ENCODE measurements at places on chromosomes 5 and 9.

DNA sequence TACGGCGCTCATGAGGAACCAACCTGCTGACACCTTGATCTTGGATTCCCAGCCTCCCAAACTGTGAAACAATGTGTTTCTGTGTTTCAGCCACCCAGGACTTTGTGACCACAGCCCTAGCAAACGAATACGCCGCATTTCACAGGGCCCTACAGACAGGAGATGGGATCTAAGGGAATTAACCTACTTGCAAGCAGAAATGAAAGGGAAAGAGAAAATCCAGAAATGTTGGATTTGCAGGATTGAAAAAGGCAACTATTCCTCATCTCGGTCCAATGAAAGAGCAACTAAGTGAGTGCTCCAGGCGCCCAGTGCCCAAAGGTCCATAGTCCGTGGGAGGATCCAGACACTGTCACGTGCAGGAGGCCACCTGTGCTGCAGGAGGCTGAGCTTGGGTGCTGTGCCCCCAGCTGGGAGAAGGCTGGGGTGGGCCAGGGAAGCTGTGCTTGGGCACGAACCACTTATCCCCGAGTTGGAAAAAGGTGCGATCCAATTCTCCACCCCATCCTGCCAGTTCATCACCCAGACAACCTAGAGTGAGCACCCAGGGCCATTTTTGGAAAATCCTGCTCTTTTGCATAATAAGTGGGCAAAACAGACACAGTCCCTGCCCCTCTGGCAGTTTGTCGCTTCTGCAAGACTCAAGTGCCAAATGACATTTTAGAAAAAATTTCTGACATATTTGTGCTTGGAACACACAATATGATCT is 177.9 kb downstream of the C9orf50 start:
- no peaks in the 10 kb centered on the region for H3K4me1 ChIP-seq
- H3K27me3 ChIP-seq, result peaks cover 37% of the 10 kb centered on the region
- H3K27ac ChIP-seq, result no peak overlapping the region
- DNase-seq, result no peak

GRCh38 chr5:44887722-44888121 is 79.0 kb downstream of the MRPS30 start:
- peaks cover 11% of the 10 kb centered on the region for H3K4me1 ChIP-seq
- no peak overlapping the region for H3K27ac ChIP-seq
- H3K27me3 ChIP-seq, result no peaks in the 10 kb centered on the region
- no peak for DNase-seq
- no peak overlapping the region for H3K4me3 ChIP-seq

GRCh38 chr5:55694152-55694830 is 17.8 kb downstream of the SLC38A9 start:
- no peaks in the 10 kb centered on the region for H3K36me3 ChIP-seq
- no peaks in the 10 kb centered on the region for H3K27me3 ChIP-seq
- H3K4me3 ChIP-seq, result no peak overlapping the region
- DNase-seq, result peak; percentile 50

DNA sequence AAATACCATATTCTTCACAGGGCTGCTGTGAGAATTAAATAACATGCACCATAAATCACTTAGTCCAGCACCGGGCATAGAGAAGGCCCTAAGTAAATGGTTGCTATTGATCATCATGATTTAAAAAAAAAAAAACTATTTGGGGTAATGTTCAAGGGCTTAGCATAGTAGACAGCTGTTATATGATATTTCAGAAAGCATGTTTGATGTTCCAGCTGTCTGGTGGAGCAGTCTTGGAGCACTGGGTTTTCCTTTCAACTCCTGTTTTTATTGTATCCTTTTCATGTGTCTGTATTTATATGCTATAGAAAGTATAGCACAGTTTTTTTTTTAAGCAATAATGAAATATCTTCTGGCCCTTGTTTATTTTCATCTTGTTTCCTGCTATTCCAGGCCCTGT is 28.0 kb upstream of the TOMM5 start:
- H3K4me3 ChIP-seq, result no peak overlapping the region
- no peak for DNase-seq
- no peaks in the 10 kb centered on the region for H3K4me1 ChIP-seq
- no peaks in the 10 kb centered on the region for H3K27me3 ChIP-seq

GRCh38 chr9:128073253-128073886 is 5.3 kb downstream of the SLC25A25 start:
- peak overlapping the region; percentile 37 for H3K4me3 ChIP-seq
- H3K27ac ChIP-seq, result peak overlapping the region; percentile 92
- H3K36me3 ChIP-seq, result no peaks in the 10 kb centered on the region
- peaks cover 46% of the 10 kb centered on the region for H3K4me1 ChIP-seq
- no peaks in the 10 kb centered on the region for H3K27me3 ChIP-seq

DNA sequence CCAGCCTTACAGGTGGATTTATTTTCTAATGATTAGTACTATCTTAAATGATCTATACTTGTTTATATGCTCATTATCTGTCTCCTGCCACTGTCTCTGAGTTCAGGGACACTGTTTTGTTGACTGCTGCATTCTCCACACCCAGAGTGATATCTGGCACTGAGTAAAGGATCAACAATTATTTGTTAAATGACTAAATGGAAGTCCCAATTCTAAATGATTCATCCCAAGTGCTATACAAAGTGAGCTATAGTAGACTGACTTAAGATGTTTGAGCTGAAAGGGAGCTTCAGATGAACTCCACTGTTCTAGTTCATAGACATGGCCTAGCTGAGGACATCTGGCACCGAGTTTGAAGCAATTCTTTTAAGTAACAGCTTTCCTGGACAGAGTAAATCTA is 40.5 kb downstream of the ITGA2 start:
- H3K4me1 ChIP-seq, result no peaks in the 10 kb centered on the region
- H3K27ac ChIP-seq, result no peak overlapping the region
- H3K4me3 ChIP-seq, result no peak overlapping the region
- H3K36me3 ChIP-seq, result no peaks in the 10 kb centered on the region
- no peaks in the 10 kb centered on the region for H3K27me3 ChIP-seq

GRCh38 chr9:14532456-14533115 is 160.6 kb downstream of the ZDHHC21 start:
- H3K4me1 ChIP-seq, result no peaks in the 10 kb centered on the region
- H3K4me3 ChIP-seq, result no peak overlapping the region
- H3K27ac ChIP-seq, result no peak overlapping the region
- DNase-seq, result no peak
- no peaks in the 10 kb centered on the region for H3K27me3 ChIP-seq

- DNase-seq, result no peak
- no peaks in the 10 kb centered on the region for H3K36me3 ChIP-seq
- H3K4me3 ChIP-seq, result no peak overlapping the region
- no peaks in the 10 kb centered on the region for H3K4me1 ChIP-seq
- H3K27me3 ChIP-seq, result peaks cover 68% of the 10 kb centered on the region
- H3K27ac ChIP-seq, result no peak overlapping the region
Observed at GRCh38 chr5:178421699-178422399, 168.3 kb downstream of the COL23A1 start.

GRCh38 chr5:55969956-55970355 is 24.8 kb downstream of the IL6ST start:
- H3K4me3 ChIP-seq, result no peak overlapping the region
- peaks cover 40% of the 10 kb centered on the region for H3K4me1 ChIP-seq
- H3K27ac ChIP-seq, result peak overlapping the region; percentile 16
- DNase-seq, result no peak
- no peaks in the 10 kb centered on the region for H3K27me3 ChIP-seq
- peaks cover 30% of the 10 kb centered on the region for H3K36me3 ChIP-seq

GRCh38 chr9:68585034-68585761 is 44.5 kb upstream of the TMEM252 start:
- no peak overlapping the region for H3K27ac ChIP-seq
- H3K4me1 ChIP-seq, result 0 out of 2 replicates have a peak, but pooled peaks cover 4% of the 10 kb centered on the region
- H3K36me3 ChIP-seq, result no peaks in the 10 kb centered on the region
- H3K4me3 ChIP-seq, result no peak overlapping the region

GRCh38 chr5:6704361-6704851 is 8.8 kb upstream of the TENT4A start:
- no peak overlapping the region for H3K4me3 ChIP-seq
- H3K4me1 ChIP-seq, result peaks cover 18% of the 10 kb centered on the region
- no peak for DNase-seq
- no peaks in the 10 kb centered on the region for H3K27me3 ChIP-seq

DNA sequence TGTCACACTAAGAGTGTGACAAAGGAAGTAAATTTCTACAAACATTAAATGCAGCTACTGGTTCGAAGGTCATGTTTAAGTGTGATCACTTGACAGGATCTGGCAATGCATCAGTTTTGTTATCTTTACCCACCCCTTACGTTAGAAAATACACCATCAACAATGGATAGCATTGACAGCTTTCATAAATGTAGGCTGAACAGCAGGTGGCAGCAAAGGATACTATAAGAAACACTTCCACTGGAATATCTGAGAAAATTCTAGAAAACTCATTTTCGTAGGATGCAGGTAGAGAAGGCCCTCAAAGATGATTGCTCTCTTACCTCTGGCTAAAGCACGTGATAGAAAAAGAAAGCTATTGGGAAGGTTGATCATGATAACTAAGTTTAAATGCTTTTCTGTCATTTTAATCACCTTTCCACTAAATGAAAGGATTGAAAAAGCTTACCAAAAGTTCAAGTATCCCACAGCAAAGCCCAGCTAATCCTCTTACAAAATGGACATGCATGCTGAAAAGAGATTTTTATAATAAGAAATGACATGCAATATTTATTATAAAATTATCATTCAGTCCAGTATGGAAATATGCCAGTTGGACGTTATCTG is 292.5 kb downstream of the PARP8 start:
- DNase-seq, result peak; percentile 61
- no peaks in the 10 kb centered on the region for H3K36me3 ChIP-seq
- H3K4me1 ChIP-seq, result no peaks in the 10 kb centered on the region
- H3K27ac ChIP-seq, result no peak overlapping the region
- no peaks in the 10 kb centered on the region for H3K27me3 ChIP-seq

- H3K27ac ChIP-seq, result no peak overlapping the region
- H3K4me3 ChIP-seq, result no peak overlapping the region
- DNase-seq, result no peak
- H3K36me3 ChIP-seq, result no peaks in the 10 kb centered on the region
- H3K27me3 ChIP-seq, result no peaks in the 10 kb centered on the region
Observed at GRCh38 chr9:18825656-18826170, 207.3 kb downstream of the SAXO1 start.

GRCh38 chr5:166369346-166369745 is 1922.1 kb upstream of the WWC1 start:
- H3K27me3 ChIP-seq, result no peaks in the 10 kb centered on the region
- no peaks in the 10 kb centered on the region for H3K4me1 ChIP-seq
- no peaks in the 10 kb centered on the region for H3K36me3 ChIP-seq
- H3K27ac ChIP-seq, result no peak overlapping the region
- no peak for DNase-seq

DNA sequence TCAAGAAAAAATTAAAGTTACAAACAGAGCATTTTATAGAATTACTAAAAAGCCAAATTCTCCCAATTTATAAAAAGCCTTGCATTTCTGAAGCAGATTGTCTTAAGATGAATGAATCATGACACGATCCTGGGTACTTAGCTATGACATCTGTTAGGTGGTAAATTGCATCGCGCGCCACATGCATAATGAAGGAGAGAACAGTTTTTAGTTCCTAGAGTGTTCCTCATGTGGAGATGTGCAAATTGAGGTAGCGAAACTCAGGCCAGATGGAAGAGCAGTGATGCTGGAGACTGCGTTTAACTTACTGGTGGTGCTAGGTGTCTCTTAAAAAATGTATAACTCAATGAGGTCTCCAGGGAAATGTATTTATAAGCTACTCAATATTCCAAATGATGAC is 516.1 kb downstream of the EFNA5 start:
- no peak overlapping the region for H3K4me3 ChIP-seq
- no peaks in the 10 kb centered on the region for H3K4me1 ChIP-seq
- no peaks in the 10 kb centered on the region for H3K36me3 ChIP-seq
- no peak overlapping the region for H3K27ac ChIP-seq

GRCh38 chr9:26892251-26893029 is at the start of gene CAAP1:
Gene CAAP1, minus strand, starts transcription at chr9:26892802. Its CDS starts 87 bp downstream, at chr9:26892715.
- H3K4me1 ChIP-seq, result no peaks in the 10 kb centered on the region
- no peaks in the 10 kb centered on the region for H3K36me3 ChIP-seq
- H3K4me3 ChIP-seq, result peak within 1 kb of the TSS; percentile 93
- no peaks in the 10 kb centered on the region for H3K27me3 ChIP-seq
- peak; percentile 85 for DNase-seq

GRCh38 chr5:16552666-16553343 is 64.0 kb downstream of the RETREG1 start:
- H3K4me3 ChIP-seq, result no peak overlapping the region
- DNase-seq, result peak; percentile 68
- no peaks in the 10 kb centered on the region for H3K27me3 ChIP-seq
- H3K27ac ChIP-seq, result no peak overlapping the region

- H3K36me3 ChIP-seq, result no peaks in the 10 kb centered on the region
- no peak for DNase-seq
- no peaks in the 10 kb centered on the region for H3K27me3 ChIP-seq
- H3K4me1 ChIP-seq, result no peaks in the 10 kb centered on the region
- no peak overlapping the region for H3K27ac ChIP-seq
Observed at GRCh38 chr5:118366429-118366828, 621.9 kb downstream of the DTWD2 start.

DNA sequence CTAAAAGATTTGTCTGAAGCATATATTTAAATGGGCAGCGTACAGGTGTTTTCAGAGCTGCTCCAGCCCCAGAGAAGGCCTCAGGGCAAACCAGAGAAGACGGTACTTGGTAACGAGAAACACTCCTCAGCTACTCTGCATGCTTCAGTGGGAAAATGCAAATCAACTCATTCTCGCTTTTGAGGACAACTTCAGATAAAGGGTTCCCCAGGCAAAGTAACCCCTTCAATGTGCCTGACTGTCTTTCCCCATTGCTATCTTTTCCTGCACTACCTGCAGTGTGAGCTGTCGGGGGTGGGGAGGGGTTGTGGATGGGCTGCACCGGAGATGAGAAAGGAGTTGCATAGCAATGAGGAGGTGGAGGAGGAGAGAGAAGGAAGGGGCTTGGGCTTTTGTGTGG is 339.7 kb upstream of the CLINT1 start:
- H3K36me3 ChIP-seq, result no peaks in the 10 kb centered on the region
- H3K27me3 ChIP-seq, result no peaks in the 10 kb centered on the region
- H3K27ac ChIP-seq, result no peak overlapping the region
- H3K4me3 ChIP-seq, result no peak overlapping the region
- peaks cover 18% of the 10 kb centered on the region for H3K4me1 ChIP-seq

DNA sequence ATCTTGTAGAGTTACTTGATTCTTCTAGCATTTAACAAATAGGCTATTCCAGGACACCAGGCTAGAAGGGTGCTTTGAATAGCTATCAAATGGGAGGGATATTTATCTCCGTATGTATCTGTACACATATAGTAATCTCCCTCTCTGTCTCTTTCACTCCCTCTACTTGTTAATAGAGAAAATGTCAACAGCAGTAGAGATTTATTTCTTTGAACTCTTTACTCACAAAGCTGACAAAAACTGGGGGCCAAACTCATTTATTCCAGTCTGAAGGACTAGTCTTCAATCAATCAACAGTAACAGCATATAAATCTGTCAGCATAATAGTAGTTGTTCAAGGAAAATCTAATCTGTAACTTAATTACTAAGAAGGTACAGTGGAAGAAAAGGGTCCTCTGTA is 78.2 kb upstream of the FER start:
- H3K4me1 ChIP-seq, result no peaks in the 10 kb centered on the region
- no peak overlapping the region for H3K4me3 ChIP-seq
- H3K27me3 ChIP-seq, result no peaks in the 10 kb centered on the region
- no peak for DNase-seq
- no peak overlapping the region for H3K27ac ChIP-seq

GRCh38 chr5:155148694-155149093 is 135.1 kb downstream of the KIF4B start:
- DNase-seq, result peak; percentile 80
- H3K27ac ChIP-seq, result no peak overlapping the region
- no peaks in the 10 kb centered on the region for H3K36me3 ChIP-seq
- peaks cover 14% of the 10 kb centered on the region for H3K4me1 ChIP-seq

All from MM.1S (cell line).